ENCODE measurements at places on chromosomes 3 and 15. TPM values are rescaled to one million over a fixed set of nuclear protein-coding genes. Genes with fewer than 3 reads are reported as not detected.

DNA sequence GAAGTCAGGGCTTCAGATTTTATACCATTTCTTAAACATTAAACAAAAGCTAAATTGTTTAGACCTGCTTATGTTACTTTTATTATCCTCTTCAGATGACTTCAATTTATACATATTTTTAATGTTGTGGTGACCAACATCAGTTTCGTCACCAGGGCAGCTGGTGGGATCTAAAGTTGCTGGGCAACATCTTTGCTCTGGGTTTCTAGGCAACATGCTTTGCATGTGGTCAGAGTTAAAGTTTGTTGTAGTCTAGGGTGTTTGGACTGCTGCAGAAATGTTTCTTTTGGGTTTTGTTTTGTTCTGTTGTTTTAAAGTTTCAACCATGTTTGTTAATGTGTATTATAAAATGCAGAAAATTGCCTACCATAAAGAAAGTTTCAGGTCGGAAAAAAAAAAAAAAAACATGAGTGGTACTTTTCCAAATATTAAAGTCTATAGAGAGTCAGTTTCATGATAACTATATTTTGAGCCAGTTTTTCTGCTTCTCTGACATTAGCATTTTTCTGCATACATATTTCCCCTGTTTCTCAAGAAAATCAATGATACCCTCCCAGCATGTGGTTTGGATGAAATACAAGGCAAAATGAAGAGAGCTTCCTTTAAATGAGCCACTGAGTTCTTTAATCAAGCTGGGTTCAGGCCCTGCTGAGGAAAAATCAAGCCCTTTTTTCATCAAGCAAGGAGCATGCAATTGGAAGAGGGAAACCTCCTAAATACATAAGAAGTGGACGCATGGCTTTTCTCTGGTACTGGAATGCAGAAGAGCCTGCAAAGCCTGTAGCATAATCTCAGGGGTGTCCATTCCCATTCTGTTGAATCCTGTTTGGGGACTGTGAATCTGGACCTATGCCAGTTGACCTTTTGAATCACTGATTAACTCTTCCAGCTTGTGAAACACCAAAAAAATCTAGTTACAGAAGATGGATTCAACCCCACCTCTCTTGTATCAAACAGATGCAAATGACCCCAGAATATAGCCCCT is 35.0 kb upstream of the VGLL3 start:
- DNase-seq: no peak

GOLGA8M gene
- not detected for total RNA-seq

DNA sequence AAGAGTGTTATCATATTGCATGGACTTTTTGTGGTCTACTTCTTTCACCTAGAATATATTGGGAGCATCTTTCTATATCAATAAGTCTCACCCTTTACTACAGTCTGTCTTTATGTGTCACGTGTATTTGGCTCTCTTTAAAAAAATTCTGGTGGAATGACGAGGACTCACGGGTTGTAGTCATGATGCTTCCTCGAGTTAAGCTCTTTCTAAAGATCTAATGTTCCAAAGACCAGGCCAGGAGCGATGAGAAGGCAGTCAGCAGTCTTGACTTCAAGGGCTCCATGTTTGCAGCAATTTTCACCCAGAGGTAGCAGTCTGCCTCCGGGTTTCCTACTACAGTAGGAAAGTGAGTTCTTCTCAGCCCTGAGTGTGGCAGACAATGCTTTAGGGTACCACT is 88.9 kb downstream of the FRMD4B start:
- DNase-seq: no peak

STRIT1 gene
- not detected for total RNA-seq

- DNase-seq: no peak
Observed at GRCh38 chr3:168260859-168261258, 165.1 kb upstream of the GOLIM4 start.

GRCh38 chr15:39602143-39602542 is 21.3 kb downstream of the THBS1 start:
- DNase-seq: no peak

DNA sequence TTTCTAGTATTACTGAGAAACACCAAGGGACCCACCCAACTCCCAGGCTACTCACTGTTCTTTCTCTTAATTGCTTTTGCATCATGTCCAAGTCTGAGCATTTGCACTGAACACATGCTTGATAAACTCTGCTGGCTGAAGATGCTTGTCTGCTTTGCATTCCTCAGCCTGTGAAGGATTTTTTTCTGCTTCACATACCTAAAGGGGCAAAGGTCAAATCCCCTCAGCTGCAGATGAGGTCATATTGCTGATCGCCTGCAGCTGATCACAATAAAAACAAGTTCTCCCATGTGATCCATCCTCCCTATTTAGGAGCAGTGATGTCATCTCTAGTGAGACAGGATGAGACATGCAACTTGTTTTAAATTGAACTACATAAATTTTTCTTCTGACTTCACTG is 84.6 kb upstream of the DCBLD2 start:
- peak; percentile 24 for DNase-seq

NEO1 gene
- 26.8 TPM for total RNA-seq

GRCh38 chr15:61422773-61423172 is 193.7 kb upstream of the RORA start:
- no peak for DNase-seq

CFAP92 gene
- total RNA-seq: 1.7 TPM

- DNase-seq: peak; percentile 54
Observed at GRCh38 chr3:133855002-133855370, 40.7 kb downstream of the RAB6B start.

GRCh38 chr3:112799946-112800345 is 46.7 kb downstream of the CD200R1L start:
- no peak for DNase-seq

DNA sequence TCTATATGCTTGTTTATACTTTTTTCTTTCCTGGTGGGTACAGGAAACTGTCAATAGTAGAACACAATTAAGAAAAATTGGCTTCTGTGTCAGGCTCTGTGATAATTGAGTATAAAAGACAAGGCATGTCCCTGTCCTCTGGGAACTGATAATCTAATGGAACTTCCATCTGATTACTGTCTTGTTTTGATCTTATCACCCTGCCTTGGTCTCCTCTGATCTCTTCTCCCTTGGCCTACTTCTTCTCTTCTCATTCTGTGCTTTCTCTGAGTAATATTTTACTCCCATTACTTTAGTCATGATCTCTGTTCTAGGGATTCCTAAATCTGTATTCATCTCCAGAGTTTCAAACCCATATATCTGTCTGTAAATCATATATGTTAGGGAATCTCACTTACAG is 14.6 kb downstream of the UBE2Q2 start:
- DNase-seq: no peak

- no peak for DNase-seq
Observed at GRCh38 chr3:156655819-156656550, 18.4 kb upstream of the TIPARP start.

GRCh38 chr3:41693799-41694198 is 268.1 kb downstream of the ULK4 start:
- DNase-seq: no peak

SLC22A13 gene
- 0.24 TPM for total RNA-seq

DNA sequence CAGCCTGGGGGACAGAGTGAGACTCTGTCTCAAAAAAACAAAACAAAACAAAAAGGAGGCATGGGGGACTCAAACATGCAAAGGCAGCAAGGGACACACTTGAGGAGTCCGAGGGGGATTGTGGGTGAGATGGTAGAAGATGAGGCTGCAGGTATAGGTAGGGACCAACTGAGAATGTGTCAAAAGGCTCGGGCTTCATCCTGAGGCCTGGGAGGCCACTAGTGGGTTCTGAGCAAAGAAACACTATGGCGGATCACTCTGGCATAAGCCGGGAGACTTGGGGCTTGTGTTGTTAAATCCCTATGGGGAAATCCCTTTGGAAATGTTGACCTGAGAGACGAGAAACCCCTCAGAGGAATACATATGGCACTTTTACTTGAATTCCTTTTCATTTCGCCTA is 21.2 kb downstream of the ZNF710 start:
- peak; percentile 20 for DNase-seq

- no peak for DNase-seq
Observed at GRCh38 chr15:73965758-73966113, 26.4 kb downstream of the STOML1 start.

CD200R1 gene
- 0.18 TPM for total RNA-seq

ARHGEF26 gene
- 6.0 TPM for total RNA-seq

SLC38A3 gene
- 0.21 TPM for total RNA-seq

GRCh38 chr3:121735047-121735696 is 14.4 kb downstream of the GOLGB1 start:
- no peak for DNase-seq

ZDHHC23 gene
- total RNA-seq: 6.4 TPM

GRCh38 chr15:92833106-92833433 is 67.1 kb upstream of the CHD2 start:
- DNase-seq: no peak

DNA sequence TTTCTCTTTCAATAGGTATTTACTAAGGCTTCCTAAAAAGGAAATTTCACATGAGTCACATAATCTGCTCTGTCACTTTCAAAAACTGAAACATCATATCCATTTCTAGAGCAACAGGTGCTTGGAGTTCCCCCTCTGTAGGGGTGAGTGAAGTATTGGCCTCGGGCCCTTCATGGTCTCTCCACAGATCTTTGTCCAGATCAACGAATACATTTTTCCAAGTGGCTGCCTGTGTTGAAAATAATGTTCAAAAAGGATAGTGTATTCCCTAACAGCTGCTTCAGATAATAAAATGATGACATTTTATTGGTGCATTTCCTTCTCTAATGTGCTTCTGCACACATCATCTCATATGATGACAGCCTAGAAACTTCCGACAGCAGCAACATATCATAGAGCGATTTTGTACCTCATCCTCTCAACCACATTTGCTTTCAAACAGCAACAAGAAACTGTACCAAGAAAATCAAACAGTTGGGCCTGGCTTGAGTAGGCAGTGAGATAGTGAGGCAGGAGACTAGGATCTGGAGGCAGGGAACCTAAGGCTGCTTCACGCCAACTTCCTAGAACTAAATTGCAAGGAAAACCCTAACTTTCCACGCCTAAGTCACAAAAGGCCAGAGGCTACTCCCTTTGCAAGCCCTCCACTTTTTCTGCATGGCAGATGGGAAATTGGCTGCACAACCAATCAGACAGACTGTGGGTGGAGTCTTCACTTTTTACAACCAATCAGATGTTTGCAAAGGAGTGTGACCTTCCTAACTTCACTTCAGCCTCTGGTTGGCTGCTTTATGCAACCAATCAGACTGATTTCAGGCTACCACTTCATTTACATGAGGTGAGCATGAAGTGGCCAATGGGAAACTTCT is 340.2 kb downstream of the LRRC3B start:
- no peak for DNase-seq

DNA sequence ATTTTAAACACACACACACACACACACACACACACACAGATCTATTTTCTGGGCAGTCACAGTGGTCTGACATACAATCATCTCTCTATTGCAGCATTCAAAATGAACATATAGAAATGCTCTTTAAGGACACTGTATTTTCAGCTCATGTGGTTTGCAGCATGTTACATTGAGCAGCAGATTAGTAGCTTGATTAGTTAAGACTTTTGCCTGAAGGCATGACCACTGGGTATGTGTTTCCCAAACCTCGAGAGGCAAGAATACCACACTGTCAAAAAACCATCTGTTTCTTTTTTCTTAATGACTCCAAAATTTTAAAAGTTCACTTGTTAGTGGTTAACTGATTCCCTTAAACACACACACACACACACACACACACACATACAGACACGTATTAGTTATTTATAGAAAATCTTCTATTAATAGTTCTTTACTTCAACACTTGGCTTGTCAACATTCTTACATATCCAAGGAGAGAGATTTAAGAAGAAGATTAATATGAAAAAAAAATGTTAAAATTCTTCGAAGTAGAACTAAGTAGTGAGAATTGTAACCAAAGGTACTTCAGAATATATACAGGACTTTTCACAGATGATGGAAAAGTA is 518.2 kb downstream of the CADM2 start:
- DNase-seq: no peak

- DNase-seq: no peak
Observed at GRCh38 chr3:194137008-194137505, 1.1 kb downstream of the HES1 start.

- DNase-seq: peak; percentile 50
Observed at GRCh38 chr3:139427283-139428060, 38.0 kb upstream of the COPB2 start.

DNA sequence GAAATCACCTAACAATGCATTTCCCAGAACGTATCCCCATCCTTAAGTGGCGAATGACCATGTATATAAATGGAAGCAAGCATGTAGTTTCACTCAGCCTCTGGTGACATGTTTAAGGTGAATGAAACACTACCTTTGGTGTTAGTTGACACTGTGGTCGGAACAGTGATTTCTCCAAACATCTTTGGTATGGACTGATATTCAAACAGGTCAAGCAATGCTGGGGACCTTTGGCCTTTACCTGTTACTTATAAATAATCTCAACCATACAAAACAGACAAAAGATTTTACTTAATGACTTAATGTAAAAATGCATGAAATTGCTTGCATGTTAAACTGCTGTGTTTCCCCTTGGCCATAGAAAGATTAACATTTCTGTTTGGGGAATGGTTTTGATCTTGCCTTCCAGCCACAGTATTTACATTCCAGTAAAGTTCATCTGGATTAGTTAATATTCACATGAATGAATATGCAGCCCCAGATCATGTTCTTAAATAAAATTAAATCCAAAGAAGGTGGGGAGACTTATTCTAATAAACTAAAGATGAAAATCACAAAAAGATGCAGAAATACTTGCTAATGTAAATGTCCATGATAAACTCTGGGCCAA is 74.4 kb upstream of the HES1 start:
- DNase-seq: no peak

CCDC13 gene
- 0.48 TPM for total RNA-seq

DNA sequence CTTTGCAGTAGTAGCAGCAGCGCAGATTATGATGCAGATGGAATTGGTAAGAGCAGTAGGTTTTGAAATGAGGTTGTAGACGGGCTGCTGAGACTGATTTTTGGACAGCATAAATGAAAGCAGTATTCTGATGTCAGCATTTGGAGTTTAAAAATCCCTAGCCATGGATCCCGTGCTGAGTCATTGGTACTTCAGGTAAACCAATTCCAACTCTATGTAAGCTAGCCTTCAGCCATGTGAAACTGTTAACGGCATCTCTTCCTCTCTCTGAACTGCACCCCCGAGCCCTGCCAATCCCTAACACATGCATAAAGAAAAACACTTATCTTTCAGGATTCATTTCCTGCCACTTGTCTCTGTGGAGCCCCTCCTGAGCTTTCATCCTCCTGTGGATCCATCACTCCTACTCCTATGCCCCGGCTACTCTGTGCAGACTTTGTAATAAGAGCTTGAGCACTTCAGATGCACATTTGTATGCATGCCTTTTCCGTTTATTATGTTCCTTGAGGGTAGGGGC is 119.0 kb downstream of the AKAP13 start:
- no peak for DNase-seq

AHSG gene
- total RNA-seq: not detected

Data from H7 (cell line).